RPMI8226 (cell line): ENCODE measurements at places on chromosomes 4 and X.

- no peak for DNase-seq
Observed at GRCh38 chr4:102589743-102590142, 88.6 kb downstream of the NFKB1 start.

DNA sequence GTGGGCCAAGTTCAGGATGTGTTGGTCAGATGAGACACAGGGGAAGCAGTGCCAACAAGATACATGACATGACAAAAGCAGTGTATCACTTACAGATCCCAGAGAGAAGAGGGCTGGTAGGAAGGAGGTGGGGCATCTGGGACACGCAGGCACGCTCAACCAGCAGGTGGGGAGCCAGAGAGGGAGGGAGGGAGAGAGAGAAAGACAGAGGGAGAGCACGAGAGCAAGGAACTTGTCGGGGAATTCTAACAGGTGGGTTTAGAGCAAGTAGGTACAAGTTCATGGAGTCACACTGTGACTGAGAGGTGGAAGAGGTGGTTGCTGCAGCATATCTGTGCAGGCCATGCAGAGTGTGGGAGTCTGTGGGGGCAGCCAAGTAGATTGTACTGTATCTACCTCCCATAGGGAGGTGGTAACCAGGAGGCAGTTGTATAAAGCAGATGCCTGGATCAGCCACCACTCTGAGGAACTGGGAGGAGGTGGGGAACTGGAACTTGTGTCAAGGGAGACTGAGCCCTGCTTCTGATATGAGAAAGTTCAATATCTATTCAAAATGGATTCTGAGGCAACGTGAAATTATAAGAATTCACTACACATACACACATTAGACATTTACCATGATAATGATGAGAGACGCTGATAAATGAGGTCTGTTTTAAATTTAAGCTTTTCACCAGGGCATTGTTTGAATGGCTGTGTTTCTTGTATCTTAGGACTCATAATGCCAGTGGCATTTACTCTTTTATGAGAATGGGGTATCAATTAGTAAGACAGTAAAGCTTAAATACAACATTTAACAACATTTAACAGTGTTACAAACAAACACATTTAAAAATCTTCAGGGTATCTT lies 43.7 kb downstream of the BBS12 start:
- DNase-seq: no peak

DNA sequence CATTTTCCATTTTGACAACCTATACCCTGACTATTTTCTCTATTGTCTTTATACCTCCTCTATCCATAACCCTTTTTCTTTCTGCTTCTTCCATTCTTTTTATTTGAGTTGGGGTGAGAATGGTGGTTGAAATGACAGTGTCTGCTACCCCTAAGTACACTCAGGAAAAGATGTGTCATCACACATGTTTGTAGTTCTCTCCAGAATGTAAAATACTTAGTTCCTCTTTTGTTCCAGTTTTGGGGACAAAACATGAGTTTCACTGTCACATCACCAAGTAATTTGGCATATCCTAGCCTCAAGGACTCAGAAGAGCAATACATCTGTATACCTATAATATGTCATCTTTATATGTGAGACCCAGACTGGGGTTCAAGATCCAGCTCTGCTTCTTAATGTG lies 90.3 kb downstream of the COMMD8 start:
- no peak for DNase-seq

GRCh38 chr4:76282941-76283689 lies 23.4 kb upstream of the STBD1 start:
- no peak for DNase-seq

DNA sequence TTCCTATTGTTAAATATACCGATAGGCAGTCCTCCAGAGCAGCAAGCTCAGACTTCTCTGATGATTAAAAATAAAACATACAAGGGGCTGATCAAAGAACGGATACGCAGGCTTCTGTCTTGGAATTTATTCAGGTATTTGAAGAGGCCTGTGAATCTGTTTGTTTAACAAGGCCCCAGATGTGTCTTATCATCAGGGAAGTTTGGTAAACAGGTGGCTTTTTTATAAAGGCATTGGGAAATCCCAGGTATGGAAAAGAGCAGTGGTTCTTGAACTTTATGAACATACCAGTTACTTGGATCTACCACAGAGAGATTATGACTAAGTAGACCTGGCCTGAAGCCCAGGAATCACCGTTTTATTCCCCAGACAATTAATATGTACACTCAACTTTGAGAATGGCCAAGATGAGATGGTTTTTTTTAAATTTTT lies 47.9 kb downstream of the SOWAHB start:
- no peak for DNase-seq

DNA sequence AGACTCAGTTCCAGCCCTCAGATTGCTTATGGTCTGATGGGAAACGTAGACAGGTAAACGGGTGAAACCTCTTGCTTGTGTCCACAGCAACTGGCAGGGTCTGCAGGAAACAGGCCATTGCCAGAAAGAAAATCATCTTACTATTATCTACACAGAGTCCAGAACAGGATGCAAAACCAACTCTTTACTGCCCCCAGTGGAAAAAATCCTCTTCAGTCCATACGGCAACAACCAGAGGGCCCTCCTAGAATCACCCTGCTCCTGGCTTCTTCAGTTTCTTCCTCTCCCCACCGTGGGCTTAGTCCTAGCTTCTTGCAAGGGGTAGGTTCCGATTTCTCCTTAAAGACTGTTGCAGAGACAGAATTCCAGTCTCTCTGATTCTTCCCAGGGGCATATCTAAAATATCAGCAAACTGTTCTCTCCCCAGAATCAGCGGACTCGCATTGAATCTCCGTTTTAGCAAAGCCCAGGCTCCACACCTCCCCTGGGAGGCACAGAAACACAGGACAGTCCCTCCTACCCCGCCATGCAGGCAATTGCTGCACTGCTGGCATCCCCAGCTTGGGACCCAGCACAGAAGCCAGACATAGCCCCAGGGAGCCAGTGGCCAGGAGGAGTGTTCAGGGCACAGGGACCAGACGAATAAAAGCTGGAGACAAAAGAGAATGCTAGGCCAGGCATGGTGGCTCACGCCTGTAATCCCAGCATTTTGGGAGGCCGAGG lies 41.0 kb upstream of the SH3RF1 start:
- DNase-seq: peak; percentile 29

DNA sequence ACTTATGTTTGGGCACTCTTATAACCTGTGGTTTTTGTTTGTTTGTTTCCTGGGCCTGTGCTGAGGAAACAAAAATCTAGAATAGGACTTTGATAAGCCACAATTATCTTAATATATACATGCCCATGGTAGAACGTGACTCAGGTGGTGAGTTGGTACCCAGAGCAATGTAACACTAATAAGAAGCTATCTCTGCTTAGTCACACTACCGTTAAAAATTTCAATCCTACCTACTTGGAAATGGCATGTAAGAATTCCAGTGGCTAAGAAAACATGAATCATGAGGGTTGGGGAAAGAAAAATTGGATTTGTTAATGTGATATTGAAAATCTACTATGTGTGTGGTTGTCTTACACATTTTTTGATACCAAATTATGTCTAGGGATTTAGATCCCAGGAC lies 30.5 kb upstream of the ADGRG2 start:
- no peak for DNase-seq

DNA sequence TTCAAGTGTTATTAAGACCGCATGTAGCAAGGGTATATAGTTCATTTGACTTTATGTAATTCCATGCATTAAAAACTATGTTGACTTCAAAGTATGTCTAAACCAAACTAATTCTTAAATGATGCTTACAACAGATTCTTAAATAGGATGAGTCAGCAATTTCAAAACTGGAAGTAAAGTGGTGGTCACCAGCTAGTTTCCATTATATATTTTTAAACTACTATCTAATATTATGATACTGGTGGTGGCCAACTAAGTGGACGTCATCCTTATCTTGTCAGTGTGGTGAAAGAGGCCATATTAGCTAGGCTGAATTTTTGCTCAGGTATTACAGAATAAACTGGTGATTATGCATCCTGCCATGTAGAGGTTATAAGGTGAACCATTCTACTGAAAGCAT lies 1.2 kb downstream of the IL15 start:
- no peak for DNase-seq

DNA sequence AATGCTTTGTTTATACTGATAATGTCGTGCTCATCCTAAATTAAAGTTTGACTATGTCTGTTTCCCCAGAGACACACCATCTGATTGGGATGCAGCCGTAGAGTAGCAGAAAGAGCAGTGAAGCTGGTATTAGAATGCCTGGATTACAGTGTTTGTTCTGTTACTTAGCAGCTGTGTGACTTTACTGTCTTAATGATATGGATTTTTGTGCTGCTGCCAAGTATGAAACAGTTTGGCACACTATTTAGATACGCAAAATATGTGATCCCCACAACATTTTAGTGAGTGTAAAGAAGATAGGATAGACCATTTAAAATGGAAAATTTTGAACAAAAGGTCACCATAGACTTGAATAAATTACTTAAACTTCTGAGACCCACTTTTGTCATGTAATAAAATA lies 1.2 kb upstream of the CHIC1 start:
- no peak for DNase-seq

DNA sequence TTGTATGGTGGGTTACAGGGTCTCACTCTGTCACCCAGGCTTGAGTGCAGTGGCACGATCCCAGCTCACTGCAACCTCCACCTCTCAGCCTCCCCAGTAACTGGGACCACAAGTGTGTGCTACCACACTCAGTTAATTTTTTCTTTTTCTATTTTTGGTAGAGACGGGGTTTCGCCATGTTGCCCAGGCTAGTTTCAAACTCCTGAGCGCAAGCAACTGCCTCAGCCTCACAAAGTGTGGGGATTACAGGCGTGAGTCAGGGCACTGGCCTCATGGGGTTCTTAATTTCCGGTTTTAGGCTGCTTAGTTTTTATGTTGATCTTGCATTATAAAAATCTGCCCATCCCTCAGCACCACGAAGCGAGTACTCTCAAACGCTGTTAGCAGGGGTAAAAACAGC lies 6.7 kb downstream of the BCAP31 start:
- no peak for DNase-seq

GRCh38 chr4:5500165-5500564 lies 208.2 kb downstream of the EVC2 start:
- no peak for DNase-seq

GRCh38 chr4:55014876-55015275 lies 110.5 kb downstream of the KDR start:
- no peak for DNase-seq

DNA sequence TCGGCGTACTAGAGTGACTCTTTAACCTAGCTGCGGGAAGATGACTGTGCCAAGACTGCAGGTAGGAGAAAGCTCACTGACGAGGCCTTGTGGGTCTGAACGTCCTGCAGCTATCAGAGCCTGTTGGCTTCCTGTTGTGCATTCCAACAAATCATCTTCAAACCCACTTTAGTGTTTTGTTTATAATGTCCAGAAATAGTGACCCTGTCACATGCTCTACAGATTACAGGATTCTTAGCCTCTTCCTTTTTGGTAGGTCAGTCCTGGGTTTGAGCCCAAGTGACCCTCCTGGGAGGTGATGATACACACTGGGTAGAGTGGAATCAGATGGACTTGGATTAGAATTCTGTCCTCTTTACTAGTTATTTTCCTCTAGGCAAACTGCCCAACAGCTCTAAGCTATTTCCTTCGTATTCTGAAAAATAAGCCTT lies 33.2 kb downstream of the HTT start:
- no peak for DNase-seq

- no peak for DNase-seq
Observed at GRCh38 chrX:149903889-149904748, 23.1 kb downstream of the MAGEA8 start.

GRCh38 chr4:112910109-112910736 lies 139.2 kb upstream of the ANK2 start:
- no peak for DNase-seq

DNA sequence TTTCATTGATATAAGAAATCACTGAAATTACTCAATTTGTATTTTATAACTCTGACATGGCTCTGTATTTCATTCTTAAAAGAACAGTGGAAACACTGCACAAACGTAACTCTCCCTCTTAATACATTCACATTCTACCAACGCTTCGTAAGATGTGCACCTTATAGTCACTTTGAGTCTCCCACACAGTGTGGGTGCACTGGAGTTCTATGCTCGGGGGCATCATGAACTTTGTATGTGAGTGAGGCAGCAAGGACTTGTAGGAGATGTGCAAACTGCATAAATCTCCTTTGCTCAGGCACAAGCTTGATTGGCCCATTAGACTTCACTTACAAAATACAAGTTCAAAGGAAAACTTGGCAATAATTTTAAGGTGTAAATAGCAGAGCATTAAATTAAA lies 2385.0 kb upstream of the TENM3 start:
- DNase-seq: no peak

- peak; percentile 92 for DNase-seq
Observed at GRCh38 chrX:131747173-131747572, 203.3 kb downstream of the OR13H1 start.

- no peak for DNase-seq
Observed at GRCh38 chr4:151173871-151174270, 74.4 kb downstream of the RPS3A start.

GRCh38 chr4:23333946-23334878 lies 555.6 kb downstream of the PPARGC1A start:
- peak; percentile 63 for DNase-seq

- no peak for DNase-seq
Observed at GRCh38 chrX:135541351-135541750, 20.9 kb downstream of the INTS6L start.

DNA sequence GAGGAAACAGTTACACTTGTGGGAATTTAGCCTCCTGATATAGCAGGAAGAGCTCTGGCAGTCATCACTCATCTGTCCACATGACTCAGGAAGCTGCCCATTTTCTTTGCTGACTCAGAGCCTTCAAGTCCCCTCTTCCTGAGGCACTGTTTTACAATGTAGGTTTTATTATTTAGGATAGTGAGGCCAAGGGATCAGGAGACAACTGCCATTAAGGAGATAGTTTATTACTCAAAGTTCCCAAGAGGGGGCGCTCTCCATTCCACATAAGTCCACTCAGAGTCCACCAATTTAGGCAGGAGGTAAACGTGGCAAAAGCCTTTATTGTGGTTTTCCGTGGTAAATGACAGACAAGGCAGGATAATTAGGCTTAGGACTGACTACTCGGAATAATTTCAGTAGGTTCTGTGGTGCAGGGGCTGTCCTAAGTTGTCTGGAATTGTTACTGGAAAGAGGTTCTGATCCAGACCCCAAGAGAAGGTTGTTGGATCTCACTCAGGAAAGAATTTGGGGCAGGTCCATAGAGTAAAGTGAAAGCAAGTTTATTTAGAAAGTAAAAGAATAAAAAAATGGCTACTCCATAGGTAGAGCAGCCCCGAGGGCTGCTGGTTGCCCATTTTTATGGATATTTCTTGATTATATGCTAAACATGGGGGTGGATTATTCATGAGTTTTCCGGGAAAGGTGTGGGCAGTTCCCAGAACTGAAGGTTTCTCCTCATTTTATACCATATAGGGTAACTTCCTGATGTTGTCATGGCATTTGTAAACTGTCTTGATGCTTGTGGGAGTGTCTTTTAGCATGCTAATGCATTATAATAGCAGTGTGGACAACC lies 96.0 kb upstream of the RAB40AL start:
- peak; percentile 3 for DNase-seq

- DNase-seq: no peak
Observed at GRCh38 chr4:188127214-188127874, 11.9 kb upstream of the TRIML1 start.

GRCh38 chr4:134762053-134762452 lies 560.5 kb upstream of the PABPC4L start:
- no peak for DNase-seq

GRCh38 chr4:112706840-112707207 lies 69.9 kb downstream of the LARP7 start:
- DNase-seq: no peak

- DNase-seq: no peak
Observed at GRCh38 chrX:15298780-15299179, 16.7 kb downstream of the ASB11 start.
